ENCODE measurements at places on chromosomes 6 and 20. TPM values are rescaled to one million over a fixed set of nuclear protein-coding genes. Genes with fewer than 3 reads are reported as not detected.
A peak's percentile ranks its signal among the peaks of the same experiment; 100 is the strongest.

The GCNT2 gene
- 10.6 TPM for total RNA-seq

The BMP7 gene
- 40.5 TPM for total RNA-seq

The RFX6 gene
- not detected for total RNA-seq

The CEP85L gene
- 2.3 TPM for total RNA-seq

The EPHA7 gene
- total RNA-seq = 1.0 TPM

The BEND6 gene
- total RNA-seq = 0.27 TPM

The ZC2HC1B gene
- total RNA-seq = not detected

The TBXT gene
- not detected for total RNA-seq

The BMP5 gene
- 0.10 TPM for total RNA-seq

The GSTA2 gene
- not detected for total RNA-seq

The DEFB123 gene
- total RNA-seq = not detected

DNA sequence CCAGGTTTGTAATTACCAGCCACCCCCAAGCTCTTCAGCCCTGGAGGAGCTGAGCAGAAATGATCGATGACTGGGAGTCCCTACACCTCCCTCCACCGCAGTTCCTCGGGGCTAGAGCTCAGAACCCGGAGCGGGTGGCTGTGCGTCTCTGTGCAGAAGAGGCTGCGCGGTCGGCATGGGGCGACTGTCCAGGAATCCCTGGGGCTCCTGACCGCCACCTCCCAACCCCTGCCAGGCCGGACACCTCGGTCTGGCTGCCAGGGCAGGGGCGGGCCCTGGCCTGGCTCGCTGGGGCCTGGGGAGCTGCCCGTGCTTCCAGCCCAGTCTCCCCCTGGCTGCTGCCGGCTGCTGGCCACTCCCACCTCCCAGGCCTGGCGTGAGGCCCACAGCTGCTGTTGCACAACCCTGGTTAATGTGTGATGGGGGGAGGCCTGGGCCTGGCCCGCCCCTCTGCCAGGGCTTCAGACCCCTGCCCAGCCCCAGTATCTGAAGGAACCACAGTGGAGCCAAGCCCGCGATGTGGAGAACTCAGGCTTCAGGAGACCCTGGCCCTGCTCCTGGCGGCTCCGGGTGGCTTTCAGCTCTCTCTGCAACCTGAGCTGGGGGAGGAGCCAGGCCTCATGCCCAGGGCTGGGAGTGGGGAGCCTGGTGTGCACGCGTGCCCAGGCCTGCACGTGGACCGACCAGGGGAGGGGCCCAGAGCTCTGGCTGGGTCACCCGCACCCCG lies 1.2 kb downstream of the SLC2A4RG start:
- peak; percentile 89 for DNase-seq

DNA sequence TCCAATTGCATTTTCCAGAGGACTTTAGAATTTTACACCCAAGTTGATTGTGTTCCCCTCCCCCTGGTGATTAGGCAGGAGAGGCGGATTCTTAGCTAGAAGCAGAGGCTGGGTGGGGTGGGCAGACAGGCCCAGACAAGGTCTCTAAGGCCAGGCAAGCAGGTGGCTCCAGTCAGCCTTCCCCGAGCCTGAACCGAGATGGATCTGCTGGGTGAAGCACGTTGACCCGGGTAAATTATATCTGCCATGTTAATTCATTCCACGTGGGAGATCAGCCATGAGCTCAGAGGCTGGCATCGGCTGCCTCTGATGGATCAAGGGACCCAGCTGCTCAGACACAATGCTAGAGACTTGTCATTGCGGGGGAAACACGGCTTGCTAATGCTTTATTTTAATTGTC lies 159.5 kb upstream of the MAFB start:
- DNase-seq = no peak

DNA sequence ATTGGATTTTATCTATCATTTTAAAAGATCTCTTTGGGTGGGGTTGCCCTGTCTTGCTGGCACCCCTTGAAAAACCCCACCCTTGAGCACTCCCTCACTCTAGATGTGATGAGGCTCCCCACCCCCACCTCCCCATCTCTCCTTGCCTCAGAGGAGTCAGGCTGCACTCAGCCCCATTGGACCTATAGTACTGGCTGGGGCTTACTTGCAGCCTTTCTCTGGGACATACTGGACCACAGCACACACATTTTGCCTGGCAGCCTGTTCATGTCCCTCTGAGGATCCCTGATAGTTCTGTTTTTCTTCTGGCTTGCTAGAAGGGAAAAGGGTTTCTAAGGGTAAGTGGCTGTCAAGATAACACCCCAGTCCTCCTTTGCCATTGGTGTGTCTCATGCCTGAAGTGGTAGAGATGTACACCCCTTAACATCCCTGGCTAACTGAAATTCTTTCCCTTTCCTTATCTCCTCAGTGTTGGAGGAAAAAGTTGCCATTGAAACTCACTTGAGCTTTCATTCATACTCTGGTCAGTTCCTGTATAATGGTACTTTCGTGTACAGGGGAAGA lies 553.4 kb upstream of the CITED2 start:
- DNase-seq = no peak

DNA sequence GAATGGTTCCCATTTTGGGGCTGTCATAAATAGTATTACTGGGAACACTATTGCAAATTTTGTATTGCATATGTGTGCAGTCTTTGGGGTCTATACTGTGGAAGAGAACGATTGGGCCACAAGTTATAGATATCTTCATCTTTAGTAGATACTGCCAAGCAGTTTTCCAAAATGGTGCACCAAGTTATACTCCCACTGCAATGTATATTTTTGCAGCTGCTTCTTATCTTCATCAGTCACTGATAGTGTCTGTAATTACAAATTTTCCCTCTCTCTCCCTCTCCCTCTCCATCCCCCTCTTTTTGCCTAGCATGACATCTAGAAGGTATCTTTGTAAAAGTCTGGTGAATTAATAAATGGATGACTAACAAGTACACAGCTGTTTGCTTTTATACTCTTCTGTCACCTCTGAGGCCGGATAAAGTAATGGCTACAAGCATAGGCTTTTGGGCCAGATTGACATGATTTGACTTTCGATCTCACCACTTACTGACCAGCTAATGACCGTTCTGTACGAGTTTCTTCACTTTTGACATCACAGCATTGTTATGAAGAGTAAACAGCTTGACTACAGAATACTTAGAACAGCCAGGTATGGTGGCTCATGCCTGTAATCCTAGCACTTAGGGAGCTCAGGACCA lies 113.3 kb upstream of the SLC2A12 start:
- DNase-seq = no peak

DNA sequence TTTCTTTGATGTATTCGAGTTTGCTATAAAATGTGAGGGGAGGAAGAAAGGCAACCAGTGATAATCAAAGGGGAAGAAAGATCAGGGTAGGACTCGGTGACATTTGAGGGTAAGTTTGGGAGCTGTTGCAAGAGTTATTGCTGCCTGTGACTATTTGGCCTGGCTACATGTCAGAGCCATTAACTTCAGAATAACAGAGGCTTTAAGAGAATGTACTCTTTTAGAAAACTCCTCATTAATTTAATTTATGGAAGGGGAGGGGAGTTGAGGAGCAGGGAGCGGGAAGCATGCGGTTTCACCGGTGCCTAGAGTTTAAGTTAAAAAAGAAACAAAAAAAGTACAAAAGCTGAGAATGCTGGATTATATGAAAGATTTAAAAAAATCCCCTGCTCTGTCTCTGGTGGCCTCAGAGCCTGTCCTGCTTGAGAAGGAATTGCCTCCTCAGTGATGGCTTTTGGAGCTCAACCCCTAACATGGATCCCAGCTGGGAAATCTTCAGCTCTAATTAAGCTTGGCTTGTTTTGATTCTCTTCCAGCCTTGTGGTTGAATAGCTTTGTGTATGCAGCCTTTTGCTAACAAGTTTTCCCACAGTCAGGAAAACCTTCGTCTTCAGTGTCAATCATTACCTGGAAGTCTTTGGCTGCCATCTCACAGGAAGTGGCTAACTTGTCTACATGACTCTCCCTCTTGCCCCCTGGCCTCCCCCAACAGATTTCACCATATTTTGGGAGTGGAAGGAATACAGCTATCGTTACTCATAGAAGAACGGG lies 238.2 kb downstream of the SOX4 start:
- no peak for DNase-seq

GRCh38 chr6:1916334-1917070 lies 306.8 kb downstream of the FOXC1 start:
- DNase-seq = no peak

GRCh38 chr6:143555582-143555981 lies 44.1 kb upstream of the FUCA2 start:
- DNase-seq = no peak

GRCh38 chr6:42404484-42404883 lies 47.2 kb downstream of the TRERF1 start:
- DNase-seq = peak; percentile 49

- no peak for DNase-seq
Measured at GRCh38 chr6:134415656-134416055, 97.7 kb upstream of the SGK1 start.

DNA sequence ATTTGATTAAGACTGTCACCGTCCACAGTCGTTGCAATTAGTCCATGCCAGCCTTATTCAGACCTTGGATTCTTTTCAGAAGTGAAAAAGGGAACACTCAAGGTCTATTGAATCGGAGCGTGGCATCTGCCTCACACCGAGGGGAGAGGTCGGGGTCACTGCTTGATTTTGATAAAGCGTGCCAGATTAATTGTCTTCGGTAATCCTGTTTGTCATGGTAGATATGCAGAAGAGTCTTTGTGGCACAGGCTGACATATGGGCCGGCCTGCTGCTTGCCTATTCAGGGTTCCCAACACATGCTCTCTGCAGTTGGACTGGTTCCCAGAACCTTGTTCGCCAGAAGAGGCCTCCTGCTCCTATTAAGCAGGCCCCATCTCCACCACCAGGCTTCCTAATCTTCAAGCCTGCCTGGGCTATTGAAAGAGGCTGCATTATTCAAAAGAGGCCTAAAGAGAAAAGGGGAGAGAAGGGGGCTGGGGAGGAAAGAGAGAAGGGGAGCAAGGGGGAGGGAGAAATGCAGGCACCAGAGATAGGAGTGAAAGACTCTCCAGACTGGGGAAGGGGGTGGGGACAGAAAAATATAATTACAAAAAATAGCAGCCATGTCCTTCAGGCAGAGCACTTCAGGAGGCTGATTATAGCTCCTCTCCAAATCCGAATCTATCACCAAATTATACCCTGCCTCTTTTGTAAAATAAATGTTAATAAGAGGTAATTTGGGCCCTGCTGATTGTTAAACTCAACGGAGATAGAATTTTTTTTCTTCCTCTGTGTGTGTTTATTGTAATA lies 611.3 kb downstream of the HDGFL1 start:
- no peak for DNase-seq

DNA sequence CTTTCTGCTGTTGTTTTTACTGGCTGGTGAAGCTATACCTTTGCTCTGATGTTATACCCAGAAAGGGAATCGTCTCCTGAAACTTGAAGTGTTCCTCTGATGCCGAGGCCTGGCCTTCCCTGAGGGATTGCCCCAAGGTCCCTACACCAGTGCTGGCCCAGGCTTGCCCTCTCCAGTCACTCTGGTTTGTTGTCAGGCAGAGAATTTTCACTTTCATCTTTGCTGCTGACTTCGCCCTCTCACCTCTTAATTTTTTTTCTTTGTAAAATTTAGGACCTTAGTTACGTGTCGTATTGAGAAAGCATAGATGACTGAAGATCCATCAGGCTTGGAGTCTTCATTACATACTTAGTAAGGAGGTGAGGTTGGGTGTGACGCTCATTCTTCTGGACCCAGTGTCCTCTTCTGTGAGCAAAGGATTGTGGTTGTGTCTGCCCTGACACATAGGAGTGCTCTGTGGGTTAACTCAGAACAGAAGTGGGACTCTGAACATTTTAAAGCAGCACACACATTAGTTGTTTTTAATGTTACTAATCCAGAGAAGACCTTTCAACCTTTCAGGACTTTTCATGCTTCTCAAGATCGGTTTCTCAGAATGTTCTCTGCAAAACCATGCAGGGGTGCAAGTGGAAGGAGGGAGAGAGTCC lies 45.4 kb downstream of the TULP4 start:
- no peak for DNase-seq

DNA sequence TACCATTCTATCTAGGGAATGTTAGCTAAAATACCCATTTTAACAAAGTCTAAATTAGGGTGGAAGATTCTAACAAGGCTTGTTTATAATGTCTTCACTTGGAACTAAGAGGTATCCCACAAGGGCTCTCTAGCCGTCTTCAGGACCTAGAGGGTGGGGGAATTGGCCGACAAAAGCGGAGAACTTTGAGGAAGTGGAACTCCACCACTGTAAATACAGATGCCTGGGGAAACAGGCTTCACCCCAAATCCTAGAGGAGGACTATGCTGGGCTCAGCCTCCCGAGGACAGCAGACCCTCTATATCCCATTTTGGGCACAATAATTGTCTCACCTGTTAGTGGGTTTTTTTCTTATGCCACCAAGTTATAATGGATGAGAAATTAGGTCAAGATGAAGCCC lies 58.0 kb upstream of the TFB1M start:
- DNase-seq = no peak

GRCh38 chr6:165937564-165938358 lies 229.9 kb downstream of the TBXT start:
- DNase-seq = no peak
